Stimulated activated CD8-positive, alpha-beta memory T cell treated with anti-CD3 and anti-CD28 coated beads, Interleukin-4, amount 100 ng/mL, for 1 hour (primary cell): ENCODE measurements at places on chromosomes 3 and 15.

DNA sequence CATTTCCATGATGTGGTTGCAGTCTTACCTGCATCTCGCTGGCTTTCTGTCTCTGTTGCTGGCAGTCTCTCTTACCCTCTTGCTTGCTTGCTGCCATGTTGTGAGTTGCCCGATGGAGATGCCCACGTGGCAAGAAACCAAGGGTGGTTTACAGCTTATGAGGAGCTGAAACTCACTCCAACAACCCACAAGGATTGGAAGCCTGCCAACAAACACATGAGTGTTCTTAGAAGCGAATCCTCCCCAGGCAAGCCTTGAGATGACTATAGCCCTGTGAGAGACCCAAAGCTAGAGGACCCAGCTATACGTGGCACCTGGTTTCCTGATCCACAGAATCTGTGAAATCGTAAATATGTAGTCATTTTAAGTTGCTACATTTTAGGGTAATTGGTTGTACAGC, 490.9 kb upstream of the ADAMTS9 start:
- DNase-seq: no peak

GRCh38 chr3:50466177-50466576, 37.3 kb downstream of the CACNA2D2 start:
- DNase-seq: no peak

GRCh38 chr15:44045661-44046060, 149.4 kb downstream of the FRMD5 start:
- no peak for DNase-seq

GRCh38 chr3:160450846-160451245, 1.3 kb upstream of the TRIM59 start:
- no peak for DNase-seq

GRCh38 chr15:75905231-75905630, 1.6 kb downstream of the FBXO22 start:
- no peak for DNase-seq

DNA sequence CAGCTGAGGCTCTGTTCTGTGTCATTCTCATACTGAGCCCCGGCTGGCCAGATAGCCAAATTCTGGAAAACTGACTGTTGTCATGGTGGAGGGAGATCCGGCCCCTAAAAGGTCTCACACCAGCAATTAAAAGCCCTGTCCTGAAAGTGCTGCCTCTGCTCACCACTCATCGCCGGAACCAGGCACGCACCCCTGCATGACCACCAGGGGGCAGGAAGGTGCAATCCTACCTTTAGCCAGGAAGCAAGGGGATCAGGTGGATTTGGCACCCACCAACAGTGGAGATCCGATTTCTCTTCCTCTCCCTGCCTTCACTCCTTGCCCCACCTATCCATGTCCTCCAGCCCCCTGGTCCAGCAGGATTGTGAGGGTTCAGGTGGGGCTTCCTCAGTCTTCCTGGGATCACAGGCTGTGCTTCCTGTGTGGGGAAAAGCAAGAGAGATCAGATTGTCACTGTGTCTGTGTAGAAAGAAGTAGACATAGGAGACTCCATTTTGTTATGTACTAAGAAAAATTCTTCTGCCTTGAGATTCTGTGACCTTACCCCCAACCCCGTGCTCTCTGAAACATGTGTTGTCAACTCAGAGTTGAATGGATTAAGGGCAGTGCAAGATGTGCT, 16.1 kb upstream of the CACNA2D2 start:
- peak; percentile 49 for DNase-seq

GRCh38 chr3:117063930-117064329, 354.4 kb downstream of the TUSC7 start:
- no peak for DNase-seq

DNA sequence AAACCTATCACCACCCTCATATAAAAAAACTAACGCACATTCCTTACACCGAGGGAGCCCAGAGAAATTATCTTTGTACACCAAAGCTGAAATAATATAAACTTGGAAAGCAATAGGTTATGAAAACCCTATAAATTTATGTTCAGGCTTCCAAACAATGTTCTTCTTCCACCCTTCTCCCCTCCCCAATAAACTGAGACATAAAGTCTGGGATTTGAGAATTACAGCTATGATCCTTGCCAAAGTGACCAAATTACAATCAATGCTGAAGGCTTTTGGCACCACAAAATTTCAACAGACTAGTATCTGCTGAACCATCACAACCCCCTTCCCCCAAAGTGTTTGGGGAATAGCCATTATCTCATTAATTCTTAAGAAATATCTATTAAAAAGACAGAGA, 237.8 kb downstream of the FMN1 start:
- no peak for DNase-seq

GRCh38 chr3:152760024-152760563, 74.8 kb upstream of the P2RY1 start:
- no peak for DNase-seq

DNA sequence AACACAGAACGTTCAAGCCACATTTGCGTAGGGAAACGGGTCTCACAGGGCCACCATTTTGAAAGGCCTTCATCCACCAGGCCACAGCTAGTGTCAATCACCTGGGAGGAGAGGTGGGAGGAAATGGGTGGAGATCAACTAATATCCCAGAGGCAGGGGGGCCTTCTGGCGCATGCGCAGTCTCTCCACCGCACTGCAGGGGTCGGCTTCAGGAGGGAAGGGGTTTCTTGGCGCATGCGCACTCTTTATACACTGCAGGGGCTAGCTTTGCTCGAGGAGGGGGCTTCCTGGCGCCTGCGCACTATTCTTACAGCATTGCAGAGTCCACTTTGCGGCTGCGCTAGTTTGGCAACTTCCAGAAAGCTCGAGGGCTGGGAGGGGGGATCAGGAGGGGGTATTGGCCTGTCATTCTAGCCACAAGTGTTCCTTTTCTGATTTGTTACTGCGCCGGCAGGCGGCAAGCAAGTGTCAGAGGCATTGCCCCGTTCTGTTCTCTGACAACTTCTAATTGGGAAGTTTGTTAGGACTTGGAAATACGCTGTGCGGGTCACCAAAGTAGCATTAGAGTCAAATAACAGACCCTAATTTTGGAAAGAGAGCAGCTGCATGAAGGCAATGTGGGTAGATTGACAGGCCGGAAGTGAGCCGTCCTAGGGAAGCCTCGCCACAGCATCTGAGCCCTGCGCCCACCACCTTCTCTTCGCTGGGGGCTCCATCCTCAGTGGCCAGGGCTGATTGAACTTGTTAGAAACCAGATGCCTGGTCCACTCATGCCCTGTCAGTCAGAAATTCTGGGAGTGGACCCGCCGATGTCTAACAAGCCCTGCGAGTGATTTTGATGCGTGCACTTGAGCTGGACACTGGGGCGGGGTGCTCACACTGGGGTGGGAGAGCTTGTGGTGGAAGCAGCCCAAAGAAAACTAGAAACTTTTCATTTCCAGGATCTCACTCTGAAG, 173.5 kb upstream of the NDN start:
- no peak for DNase-seq

DNA sequence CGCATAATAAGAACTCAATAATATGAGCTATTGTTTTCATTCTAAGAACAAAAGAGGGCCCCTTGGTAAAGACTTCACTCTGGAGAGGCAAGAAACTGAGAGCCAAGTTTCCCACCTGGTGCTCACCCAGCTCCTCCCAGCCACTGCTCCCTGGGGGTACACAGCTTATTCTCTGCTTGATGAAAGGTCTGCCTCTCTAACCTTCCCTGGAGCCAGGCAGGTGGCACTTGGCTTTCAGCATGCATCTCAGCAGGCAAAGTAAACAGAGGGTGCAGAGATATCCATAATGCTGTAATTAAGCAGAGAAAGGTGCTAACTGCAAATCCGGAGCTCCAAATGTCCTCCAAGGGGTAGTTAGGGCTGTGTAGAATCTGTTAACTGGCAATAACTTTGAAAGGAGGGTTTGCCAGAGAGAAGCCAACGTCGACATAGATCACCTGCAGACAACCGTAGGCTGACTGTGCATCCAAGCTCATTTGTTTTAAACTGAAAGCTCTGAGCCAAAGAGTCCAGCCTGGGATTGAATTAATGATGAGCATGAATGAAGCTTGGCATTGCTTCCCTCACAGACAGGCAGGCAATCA, 159.6 kb upstream of the PROK2 start:
- no peak for DNase-seq

- DNase-seq: no peak
Measured at GRCh38 chr3:14899993-14900618, 47.3 kb upstream of the NR2C2 start.
